ENCODE measurements at places on chromosomes 2 and 18. TPM values are rescaled to one million over a fixed set of nuclear protein-coding genes. Genes with fewer than 3 reads are reported as not detected.

- DNase-seq = no peak
Observed at GRCh38 chr2:32119161-32119560, 46.5 kb upstream of the SLC30A6 start.

GRCh38 chr18:79715280-79715679 lies 35.7 kb downstream of the CTDP1 start:
- no peak for DNase-seq

DNA sequence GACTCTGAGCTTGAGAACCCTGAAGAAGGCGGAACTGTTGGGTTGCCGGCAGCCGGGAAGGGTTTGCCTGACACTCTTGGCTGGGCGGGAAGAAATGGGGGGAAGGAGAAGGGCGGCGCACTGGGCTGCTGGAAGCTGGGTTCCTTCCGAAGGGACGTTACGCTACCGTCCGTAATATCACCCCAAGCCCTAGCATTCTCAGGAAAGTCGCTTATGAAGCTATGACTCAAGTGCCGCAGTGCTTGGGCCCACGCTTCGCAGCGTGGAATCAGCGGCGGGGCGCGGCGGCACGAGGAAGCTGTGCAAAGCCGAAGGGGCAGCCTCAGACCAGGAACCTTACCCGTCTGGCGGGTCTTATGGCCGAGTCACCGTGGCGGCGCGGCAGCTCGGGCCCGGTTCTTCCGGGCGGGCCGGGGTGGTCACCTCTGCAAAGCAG lies 50.2 kb upstream of the SIGLEC15 start:
- DNase-seq = peak; percentile 96

DNA sequence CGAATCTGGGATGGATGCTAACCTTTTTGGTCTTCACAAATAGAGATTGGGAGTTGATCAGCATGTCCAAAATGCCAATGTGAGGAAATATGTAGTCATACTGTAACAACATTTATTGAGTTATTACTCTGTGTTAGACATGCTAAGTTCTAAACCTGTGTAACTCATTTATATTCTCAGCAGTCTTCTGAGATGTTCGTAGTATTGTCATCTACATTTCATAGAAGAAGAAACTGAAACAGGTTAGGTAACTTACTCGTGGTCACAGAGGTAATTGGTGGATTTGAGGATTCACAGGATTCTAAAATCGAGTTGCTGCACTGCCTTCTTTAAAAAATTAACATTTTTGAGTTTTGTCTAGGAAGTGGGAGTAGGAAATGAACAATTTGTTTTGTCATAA lies 162.1 kb downstream of the UBE2E3 start:
- no peak for DNase-seq

- no peak for DNase-seq
Observed at GRCh38 chr2:56217106-56217505, 33.3 kb downstream of the CCDC85A start.

- no peak for DNase-seq
Observed at GRCh38 chr18:62771494-62772270, 56.3 kb downstream of the PHLPP1 start.

DNA sequence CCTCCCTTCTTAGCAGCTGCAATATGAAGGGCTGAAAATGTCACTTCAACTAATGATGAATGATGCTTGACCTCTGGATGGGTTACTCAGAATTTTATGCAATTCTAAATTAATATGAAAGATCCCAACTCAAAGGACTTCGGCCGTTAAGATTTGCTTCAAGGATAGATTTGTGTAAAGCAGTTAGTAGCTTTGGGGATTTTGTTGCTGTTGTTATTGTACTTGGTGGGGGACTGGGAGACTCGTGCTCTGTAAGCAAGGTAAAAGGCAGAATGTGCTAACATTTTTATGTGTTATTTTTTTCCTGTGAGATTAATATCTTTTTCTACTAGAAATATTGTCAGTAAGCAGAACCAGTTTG lies 478.8 kb downstream of the ARHGAP15 start:
- DNase-seq = no peak

- DNase-seq = no peak
Observed at GRCh38 chr2:25265001-25265400, 76.7 kb downstream of the DNMT3A start.

GRCh38 chr2:108553209-108553919 lies 19.1 kb downstream of the LIMS1 start:
- DNase-seq = no peak

DNA sequence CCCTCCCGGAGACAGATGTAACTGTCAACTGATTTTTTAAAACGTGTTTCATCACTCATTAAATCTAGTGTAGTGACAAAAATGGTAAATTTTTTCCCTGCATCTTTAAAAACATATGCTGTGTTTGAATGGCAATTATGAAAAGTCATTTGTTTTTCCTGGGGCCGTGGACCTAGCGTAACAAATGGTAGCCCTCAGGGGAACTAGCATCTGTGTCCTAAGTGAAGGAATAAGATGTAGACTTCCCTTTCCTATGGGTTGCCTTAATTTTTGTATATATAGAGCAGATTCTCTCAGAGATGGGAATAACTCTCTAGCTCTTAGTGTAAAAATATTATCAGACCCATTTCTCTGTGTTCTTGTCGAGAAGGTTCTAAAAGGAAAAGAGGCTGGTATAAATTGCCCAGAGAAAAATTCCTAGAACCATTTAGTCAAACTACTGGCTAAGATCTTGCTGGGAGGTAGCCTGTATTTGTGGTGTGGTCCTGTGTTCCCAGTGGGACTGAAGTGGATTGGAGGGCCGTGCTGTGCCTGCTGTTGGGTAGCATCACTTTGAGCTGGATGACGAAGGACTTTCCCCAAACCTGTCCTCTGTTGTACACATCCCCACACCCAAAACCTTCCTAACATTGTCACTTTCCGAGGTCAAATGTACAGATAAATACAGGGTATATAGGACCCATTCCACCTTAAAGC lies 85.8 kb downstream of the LIMS1 start:
- no peak for DNase-seq

DNA sequence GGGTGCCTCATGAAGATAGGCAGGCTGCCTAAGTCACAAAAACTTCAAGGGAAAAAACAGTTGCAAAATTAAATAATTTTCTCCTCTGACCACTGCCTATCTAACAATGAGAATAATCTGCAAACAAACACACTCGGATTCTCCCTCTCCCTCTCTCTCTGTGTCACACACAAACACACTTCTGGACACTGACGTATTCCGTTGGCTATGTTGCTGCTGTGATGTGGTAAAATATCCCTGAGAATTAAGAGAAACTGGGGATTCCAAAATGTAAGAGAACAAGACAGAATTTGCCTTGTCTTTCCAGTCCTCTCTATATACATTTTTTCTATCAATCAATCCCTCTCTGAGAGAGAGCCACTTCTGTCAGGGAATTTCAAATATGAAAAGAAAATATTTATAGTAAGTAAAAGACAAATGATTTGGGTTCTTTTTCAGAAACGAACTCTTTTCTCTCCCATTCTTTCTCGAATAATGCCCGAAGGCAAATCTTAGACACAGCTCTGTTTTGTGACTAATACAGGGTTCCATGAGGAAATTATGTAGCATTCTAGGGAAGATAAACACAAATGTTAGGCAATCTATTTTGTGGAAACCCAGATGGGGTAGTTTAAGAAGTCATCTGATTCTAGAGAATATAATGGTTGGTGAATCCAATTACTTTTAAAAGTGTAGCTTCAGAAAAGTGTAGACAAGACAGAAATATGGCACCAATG lies 310.3 kb upstream of the CYP26B1 start:
- no peak for DNase-seq

- DNase-seq = peak; percentile 29
Observed at GRCh38 chr18:47746615-47747014, 183.8 kb downstream of the SMAD2 start.

GRCh38 chr2:71215447-71215846 lies 11.5 kb downstream of the PAIP2B start:
- no peak for DNase-seq

DNA sequence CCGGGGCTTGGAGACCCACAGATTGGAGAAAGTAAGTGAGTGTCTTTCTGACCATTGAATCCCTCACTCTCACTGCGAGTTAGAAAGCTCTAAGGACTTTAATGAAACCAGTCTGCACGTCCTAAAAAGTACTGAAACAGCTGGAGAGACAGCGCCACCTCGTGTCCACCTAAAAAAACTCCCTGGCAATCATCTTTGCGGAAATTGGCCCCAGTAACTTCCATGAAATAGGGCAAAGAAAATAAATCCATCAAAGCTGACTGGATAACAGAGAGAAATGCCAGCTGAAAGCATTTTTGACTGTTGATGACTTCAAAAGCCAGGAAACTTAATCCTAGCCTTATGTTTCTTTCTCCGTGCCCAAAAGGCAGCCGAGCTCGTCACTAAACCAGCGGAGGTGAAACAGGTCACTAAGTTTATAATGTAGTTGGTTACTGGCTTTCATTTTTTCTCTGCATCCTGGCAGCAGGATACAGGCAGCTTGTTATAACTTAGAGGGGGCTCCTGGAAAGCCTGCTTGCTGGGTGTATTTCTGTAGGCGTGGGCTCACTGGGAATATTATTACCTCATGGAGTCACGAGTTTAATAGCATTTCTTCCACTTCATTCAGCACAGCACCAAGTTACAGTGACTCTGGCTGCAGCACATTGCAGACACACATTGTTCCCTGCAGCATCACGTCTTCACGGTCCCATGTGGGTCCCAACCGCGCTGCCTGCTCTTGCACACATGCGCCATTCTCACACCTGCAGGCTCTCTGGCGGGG lies 266.5 kb downstream of the HRH4 start:
- DNase-seq = peak; percentile 75

DNA sequence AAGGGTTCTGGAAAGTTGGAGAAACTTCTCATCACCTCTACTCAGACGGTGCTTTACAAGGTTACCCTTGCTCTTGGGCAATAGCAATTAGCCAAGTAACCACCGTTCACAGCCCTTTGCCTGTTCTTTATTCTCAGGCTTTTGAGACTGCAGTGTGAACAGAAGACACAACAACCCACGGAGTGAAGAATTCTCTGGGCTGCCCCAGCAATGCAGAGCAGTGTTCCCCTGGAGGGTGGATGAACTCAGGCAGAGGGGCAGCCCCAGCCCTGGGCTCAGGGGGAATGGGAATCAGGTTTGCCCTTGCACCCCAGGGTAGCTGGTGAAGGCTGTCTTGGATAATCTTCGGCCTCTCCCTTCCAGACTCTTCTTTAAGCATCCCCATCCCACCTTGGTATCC lies 69.1 kb downstream of the MCFD2 start:
- DNase-seq = no peak

DNA sequence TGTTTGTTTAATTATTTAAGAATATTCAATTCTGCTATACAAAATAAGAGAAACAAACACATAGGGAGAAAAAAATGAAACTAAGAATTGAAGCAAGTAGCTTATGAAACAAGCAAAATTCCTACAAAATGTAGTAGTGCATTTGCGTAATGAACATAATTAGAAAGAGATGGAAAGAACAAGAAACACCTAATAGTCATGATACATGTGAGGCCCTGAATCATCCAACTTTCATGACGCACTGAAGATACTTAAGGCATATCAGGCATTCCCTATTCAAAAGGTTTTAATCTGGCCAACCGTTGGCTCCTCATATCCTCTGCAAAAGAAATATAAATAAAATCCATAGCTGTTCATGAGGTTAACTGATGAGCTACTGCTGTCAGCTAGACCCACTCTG lies 14.5 kb upstream of the NAB1 start:
- DNase-seq = no peak

DNA sequence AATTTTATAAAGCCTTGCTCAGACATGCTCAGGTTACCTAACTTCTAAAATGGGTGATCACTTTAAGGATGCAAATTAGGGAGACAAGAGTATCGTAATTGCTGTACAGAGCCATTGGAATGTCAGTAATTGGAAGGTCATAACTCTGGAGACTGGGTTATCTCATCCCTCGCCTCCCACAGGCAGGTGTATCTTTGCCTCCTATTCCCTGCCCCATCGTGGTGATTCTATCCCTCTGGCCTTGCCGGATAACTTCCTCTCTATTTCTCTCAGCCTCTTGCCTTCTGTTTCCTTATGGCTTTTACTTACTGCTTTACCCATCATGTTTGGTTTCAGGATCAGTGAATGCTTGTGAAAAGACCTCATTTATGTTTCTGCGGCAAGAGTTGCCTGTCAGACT lies 2.5 kb downstream of the PDK1 start:
- DNase-seq = no peak

- no peak for DNase-seq
Observed at GRCh38 chr18:2442726-2443275, 128.5 kb downstream of the METTL4 start.

DNA sequence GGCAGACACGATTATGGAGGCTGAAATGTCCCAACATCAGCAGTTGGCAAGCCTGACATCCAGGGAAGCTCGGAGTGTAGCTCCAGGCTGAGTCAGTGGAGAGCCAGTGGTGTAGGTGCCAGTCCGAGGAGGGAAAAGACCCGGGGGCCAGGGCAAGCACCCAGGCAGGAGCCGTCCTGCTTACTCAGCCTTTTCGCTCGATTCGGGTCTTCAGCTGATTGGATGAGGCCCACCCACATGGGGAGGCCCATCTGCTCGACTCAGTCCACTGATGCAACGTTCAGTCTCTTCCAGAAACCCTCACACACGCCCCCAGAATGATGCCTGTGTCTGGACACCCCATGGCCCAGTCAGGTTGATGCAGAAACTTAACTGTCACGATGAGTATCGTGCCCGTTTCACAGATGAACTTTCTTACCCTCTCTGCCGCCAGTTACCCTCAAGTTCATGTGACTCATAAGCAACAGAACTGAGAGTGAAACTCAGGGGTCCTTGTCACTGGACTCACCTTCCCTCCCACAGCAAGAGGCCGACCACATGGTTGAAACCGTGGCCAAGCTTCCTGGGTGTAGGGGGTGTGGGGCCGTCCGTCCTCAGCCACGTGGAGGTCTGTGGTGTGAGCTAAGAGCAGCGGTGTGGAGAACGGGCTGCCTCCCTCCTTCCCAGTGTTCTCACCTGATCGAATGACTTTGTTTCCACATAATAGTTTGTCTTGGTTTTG lies 197.4 kb upstream of the HDAC4 start:
- DNase-seq = no peak

GRCh38 chr2:181235683-181236459 lies 221.3 kb upstream of the ITGA4 start:
- DNase-seq = no peak

- peak; percentile 77 for DNase-seq
Observed at GRCh38 chr2:148936857-148937450, 61.9 kb downstream of the KIF5C start.

DNA sequence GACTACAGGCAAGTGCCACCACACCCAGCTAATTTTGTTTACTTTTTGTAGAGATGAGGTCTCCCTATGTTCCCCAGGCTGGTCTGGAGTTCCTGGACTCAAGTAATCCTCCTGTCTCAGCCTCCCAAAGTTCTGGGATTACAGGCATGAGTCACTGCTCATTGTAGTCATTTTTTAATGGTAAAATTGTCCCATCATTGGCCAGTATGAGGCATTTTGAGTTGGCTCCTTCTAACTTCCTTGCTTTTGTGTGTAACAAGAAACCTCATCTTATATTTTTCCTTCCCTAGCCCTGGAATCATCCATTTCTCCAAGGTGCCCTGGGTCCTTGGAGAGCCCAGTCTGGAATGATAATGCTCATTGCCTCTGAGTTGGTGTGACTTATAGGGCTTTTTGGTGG lies 148.5 kb downstream of the INHBB start:
- no peak for DNase-seq

SCN7A gene
- total RNA-seq = 129 TPM

SLC4A3 gene
- 30.4 TPM for total RNA-seq

TRIM43 gene
- total RNA-seq = not detected

ADRA2B gene
- 5.3 TPM for total RNA-seq

DSG4 gene
- not detected for total RNA-seq

TCF4 gene
- total RNA-seq = 59.4 TPM

IL36G gene
- total RNA-seq = not detected

SERPINB13 gene
- total RNA-seq = not detected

NR4A2 gene
- 2.7 TPM for total RNA-seq

NAB1 gene
- 82.6 TPM for total RNA-seq

KCTD1 gene
- 10.8 TPM for total RNA-seq

Data from esophagus muscularis mucosa (tissue), 4 donors.